LoVo (cell line): ENCODE measurements at places on chromosomes 6 and 20.

GRCh38 chr20:51542571-51543421, at the start of gene NFATC2:
Gene NFATC2 (minus strand): TSS chr20:51542719. CDS start chr20:51542499, 220 bp downstream.
- peak; percentile 14 for DNase-seq

GRCh38 chr6:912871-913835, 220.2 kb upstream of the EXOC2 start:
- peak; percentile 9 for DNase-seq

GRCh38 chr20:36084897-36085613, 69.5 kb upstream of the EPB41L1 start:
- no peak for DNase-seq

DNA sequence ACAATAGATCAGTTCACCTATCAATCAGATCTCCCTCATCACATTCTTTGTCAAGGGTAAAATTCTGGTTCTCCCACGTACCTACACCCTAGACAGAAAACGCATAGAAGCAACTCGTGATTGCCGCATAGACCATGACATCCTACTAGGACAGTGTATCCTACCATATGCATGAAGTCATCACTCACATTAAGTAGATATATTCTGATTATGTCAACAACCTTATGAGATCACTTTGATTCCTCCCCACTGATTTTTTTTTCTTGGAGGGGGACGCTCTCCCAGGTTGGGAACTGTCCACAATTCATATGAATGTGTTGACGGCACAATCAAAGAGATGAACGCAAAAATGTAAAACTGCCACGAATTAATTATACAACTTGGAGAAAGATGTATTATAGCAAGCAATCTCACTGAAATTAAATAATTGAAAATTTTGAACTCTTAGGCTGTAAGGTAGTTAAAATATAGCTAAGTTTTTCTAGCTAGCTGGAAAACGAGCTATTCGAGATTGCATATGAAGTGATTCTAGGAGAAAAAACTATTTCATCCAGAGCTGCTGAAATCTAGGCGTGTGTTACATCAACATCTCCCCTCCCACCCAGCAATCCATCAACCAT, 82.5 kb upstream of the CCDC28A start:
- DNase-seq: no peak

DNA sequence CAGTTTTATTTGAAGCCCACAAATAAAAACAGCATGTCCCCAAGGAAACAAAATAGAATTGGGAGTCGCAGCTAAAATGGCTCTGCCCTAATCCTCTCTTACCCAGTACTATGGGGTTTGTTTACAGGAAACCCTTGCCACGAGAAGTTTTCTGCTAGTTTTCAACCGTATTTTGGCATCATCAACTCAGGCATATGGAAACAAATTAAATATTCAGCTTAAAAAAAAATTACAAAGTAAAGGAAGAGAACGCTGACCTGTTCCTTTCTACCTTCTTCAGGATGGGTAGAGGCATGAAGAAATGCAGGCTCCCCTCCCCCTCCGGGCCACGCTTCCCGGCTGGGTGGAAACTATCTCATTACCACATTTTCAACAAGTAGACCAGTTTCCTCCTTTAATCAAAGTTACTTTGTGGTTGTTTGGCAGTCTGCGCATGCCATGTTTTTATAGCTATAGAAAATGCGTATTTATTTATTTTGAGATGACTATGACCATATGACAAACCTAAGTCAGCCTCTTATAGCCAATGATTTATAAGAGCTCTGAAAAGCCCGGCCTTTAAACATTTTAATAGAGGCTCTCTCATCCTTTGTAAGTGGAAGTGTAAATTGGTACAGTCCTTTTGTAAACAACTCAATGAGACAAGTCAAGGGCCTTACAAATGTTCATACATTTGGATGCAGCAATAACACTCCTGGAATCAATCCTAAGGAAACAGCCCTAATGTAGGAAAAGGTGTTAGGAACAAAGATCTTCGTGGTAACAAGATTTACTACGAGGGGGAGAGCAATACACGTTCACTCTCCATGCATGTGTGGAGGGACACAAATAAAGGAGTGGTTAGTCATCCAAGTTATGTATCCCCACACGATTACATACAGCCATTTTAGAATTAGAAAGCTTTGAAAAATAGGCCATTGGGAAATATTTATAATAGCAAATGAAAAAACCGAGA, 16.1 kb upstream of the ZNF217 start:
- peak; percentile 81 for DNase-seq

- no peak for DNase-seq
These were observed 28.4 kb downstream of the GPX6 start for GRCh38 chr6:28486988-28487742.

DNA sequence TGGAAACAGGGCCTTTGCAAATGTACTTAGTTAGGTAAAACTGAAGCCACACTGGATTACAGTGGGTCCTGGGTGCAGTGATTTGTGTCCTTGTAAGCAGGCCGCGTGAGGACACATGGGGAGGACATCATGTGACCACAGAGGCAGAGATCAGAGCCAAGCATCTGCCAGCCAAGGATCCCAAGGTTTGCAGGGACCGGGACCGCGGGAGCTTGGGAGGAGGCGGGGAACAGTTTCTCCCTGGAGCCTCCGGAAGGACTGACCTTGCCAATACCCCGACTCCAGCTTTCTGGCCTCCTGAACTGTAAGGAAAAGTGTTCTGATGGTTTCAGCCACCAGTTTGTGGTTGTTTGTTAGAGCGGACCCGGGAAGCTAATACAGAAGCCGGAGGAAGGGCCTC, 500.9 kb downstream of the PREX1 start:
- no peak for DNase-seq
